ENCODE measurements at places on chromosomes 11 and 22.
A peak's percentile ranks its signal among the peaks of the same experiment; 100 is the strongest.

DNA sequence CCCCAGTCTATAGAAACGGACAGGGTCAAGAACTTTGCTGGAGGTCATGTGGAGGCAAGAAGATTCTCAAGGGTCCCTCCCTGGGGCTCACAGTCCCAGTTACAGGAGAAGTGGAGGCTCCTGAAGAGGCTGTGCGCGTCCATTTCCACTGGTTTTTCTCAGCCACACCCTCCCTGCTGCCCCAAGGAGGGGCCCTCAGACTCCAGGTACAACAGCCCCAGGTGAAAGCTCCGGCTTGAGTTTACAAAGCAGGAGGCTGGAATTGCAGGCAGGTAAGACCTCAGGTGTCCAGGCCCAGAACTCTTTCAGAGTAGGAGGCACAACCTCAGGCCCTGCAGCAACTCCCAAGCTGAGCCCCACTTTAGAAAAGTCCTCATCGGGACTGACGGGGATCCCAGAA, 3.1 kb downstream of the SHANK2 start:
- DNase-seq: no peak

- peak; percentile 38 for DNase-seq
Measured at GRCh38 chr11:73218106-73218829, at the start of gene P2RY2. Gene P2RY2, plus strand, starts transcription at chr11:73218281. Its CDS starts 15,879 bp downstream, at chr11:73234160.

DNA sequence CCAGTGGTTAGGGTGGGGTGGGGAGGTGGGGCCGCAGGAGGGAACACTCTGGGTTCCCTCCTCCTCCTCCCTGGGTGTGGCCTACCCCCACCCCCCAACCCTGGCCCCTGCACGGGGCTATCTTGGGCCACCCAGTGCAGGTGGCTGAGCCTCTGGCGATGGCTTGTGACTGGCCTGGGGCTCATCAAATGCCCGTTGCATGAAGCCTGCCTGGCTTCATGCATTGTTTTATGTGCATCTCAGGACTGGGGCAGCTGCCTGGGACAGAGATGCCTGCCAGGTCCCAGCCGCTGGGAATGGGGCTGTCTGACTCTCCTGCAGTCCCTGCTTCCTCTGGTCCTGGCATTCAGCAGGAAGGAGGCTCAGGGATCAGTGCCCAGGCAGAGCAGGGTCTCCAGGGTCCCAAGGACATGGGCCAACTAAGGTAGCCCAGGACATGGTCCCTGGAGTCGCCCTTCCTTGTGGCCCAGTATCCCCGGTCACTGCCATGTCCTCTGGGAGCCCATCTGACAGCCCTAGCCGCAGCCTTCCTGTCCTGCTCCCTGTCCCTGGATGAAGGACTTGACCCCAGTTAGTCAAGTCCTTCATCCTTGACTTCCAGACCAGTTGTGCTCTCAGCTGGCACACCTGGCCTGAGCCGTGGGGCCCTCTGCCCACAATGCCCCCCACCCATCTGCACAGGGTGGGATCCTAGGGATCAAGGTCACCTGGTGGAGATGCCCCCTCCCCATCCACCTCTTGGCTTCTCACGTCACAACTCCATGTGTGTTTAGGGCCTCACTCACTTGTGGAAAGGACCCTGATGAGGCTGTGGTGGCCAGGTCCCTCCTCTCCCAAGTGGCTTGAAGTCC, 112.1 kb upstream of the FGF3 start:
- no peak for DNase-seq

- peak; percentile 37 for DNase-seq
Measured at GRCh38 chr22:20211997-20212753, 55.9 kb downstream of the RTN4R start.

- DNase-seq: no peak
Measured at GRCh38 chr11:79600711-79601110, 159.9 kb upstream of the TENM4 start.

All from fibroblast of lung (primary cell).